ENCODE measurements at places on chromosomes 11 and 22.

DNA sequence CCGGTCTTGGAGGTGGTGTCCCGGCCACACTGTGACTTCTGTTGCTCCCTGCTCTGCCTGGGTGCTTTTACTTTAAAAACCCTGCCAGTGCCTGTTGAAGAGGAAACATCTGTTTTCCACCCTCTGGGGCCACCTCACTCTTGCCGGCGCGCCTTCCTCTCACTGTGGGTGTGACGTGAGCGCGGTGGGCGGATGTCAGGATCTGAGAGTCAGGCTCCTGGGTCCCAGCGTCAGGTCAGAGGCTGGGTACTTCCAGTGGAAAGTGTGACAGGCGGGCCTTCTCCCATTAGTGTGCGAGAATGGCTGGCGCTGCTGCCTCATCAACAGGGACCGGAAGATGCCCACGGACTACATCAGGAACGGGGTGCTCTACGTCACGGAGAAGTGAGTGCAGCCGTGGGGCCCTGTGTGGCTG is 54.2 kb downstream of the GRAMD4 start:
- DNase-seq: no peak

- no peak for DNase-seq
These were observed 169.4 kb upstream of the SYT13 start for GRCh38 chr11:45455536-45455935.

- no peak for DNase-seq
These were observed 14.7 kb downstream of the MGAT3 start for GRCh38 chr22:39471381-39472141.

DNA sequence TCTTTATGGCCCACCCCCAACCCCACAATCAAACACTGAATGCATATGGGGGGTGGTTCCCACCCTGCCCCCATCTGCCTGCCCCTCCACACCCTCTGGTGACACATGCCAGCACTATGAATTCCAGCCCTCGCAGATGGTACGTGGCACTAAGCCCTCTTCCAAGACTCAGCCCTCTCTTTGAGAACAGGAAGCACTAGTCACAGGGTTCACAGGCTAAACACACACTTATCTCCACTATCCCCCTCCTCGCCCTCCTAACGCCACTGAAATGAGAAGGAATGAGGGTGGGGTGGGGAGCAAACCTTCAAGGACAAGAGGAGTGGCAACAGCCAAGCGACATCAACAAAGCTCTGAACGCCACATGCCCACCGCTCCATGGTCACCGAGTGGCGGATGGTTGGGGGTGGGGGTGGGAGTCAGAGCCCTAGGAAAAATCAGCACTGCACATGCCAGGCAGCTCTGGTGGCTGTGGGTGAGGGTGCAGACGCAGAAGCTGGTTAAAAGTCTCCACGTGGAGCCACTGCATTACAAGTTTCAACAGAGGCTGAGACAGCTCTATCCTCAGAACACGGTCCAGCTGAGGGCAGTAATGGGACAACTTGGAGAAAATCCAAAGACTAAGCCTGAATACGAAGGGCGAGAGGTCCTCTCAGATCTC is 33.6 kb downstream of the TMEM184B start:
- peak; percentile 72 for DNase-seq

GRCh38 chr22:48736593-48737460 is 1090.8 kb downstream of the BRD1 start:
- no peak for DNase-seq

- DNase-seq: no peak
These were observed 3.7 kb downstream of the CST6 start for GRCh38 chr11:66015454-66015881.

GRCh38 chr22:19928207-19928606 is 13.4 kb upstream of the COMT start:
- no peak for DNase-seq

DNA sequence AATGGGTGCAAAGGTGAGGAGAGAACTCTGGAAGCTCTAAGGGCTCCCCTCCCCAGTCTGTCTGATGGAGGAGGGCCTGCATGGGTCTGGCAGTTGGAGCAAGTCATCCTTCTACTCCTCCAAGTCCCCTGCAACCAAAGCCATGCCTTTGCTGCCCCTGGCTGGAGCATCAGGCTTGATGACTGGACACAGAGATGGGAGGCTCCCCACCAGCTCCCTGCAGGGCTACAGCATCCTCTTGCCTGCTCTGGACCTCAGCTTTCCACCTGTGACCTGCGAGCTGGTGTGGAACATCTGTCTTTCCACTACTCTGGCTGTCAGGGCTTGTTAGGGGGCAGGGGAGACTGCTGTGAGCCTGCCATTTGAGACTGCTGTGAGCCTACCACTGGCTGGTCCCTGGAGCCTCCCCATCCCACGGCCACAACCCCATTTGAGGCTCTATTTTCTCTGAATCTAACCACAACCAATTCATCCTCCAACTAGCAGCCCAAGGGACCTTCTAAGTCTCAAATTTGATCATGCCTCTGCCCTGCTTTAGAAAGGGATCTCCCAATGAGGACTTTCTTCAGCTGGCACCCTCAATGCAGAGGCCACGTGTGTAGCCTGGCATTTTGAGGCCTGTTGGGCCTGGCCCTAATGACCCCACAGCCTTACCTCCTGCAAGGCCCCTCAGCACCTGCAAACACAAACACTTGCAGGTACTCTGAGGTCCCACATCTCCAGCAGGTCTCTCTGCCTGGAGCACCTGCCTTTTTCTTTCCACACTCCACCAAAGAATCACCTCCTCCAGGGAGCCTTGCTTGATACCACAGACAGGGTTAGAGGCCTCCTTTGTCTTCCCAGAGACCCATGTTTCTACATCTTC is 9.9 kb downstream of the P2RY6 start:
- DNase-seq: no peak

DNA sequence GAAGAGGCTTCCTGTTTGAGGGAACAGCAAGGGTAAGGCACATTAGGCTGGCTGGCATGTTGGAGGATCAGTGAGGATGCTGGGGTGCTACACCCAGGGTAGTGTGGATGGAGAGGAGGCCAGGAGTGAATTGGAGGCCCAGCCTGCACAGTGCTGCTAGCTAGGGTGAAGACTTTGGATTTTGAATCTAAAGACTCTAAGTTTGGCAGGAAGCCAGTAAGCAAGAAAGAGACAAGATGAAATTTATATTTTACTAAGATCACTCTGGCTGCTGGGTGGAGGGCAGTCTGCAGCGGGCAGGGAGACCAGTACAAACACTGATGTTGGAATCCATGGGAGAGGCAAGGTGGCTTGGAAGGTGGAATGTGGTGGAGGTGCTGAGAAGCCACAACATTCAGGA is 43.6 kb downstream of the TSPAN18 start:
- DNase-seq: no peak

DNA sequence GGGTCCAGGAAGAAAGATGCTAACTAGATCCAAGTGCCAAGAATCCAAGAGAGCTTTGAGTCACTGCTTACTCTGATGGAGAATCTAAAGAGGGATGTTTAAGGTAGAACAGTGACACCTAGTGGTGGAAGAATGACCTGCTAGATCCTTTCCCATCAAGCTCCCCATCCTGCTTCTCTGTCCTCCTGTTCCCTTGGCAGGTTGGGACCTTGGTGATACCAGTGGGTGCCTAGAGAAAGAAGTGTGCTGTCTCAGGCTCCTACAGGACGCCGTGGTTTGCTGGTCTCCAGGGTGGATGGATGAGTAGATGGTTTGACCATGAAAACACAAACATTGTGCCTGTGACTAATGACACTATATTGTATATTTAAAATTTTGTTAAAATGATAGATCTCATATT is 383.7 kb downstream of the TMEM135 start:
- peak; percentile 37 for DNase-seq

DNA sequence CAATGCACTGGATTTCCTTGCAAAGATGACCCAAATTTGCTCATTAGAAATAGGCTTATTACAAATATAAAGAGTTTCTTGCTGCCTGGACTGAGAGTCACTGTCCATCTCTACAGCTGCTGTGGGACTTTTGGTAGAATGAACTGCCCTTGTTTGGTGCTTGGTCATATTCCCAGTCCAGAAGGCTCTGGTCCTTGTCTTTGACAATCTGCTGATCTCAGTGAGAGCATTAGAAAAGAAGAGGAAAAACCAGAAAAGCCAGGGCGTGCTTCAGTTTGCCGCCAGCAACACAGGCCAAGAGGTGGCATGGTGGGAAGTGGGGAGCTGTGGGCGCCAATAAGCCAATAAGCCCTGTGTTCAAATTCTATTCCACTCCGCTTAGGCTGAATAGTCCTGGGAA is 48.2 kb upstream of the PARVA start:
- no peak for DNase-seq

DNA sequence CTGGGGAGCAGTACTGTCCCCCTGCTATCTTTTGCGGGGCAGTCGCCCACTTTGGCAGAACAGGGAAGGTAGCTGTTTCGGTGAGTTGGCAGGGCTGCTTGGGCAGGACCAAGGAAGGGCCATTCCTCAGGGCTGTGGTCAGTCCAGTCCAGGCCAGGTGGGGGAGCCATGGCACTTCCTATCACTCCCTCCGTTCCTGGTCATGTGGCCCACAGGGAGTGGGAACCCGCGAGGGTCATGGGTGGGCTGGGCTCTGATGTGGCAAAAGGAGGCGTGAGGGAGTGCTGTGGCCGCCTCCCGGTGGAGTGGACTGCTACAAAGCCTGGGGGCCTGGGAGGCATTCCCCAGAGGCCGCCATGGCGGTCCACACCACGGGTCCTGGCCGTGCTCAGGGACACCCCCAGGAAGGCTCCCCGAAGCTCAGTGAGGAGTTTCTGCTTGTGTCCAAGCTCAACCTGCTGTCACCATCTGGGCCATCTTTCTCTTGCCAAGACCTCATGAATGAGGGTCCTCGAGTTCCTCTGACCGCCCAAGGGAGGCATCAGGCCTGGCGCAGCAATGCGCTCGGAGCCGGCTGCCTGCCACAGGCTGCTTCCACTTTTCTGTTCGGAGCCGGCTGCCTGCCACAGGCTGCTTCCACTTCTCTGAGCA is 11.9 kb downstream of the CHID1 start:
- DNase-seq: no peak

DNA sequence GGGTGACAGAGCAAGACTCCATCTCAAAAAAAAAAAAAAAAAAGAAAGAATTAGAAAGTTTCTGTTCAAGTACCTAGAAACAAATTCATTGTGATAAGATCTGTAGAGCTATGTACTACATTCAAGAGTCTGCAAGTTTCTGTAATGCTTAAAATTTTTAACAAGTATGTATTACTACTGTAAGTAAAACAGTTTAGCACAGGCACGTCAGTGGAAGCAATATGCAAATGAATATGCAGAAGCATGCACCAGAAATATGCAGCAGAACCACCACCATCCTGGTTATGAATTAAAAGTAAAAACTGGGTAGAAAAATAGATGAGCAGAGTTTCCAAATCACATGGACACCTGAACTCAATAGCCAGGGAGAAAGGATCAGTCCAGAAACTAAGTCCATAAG is 19.3 kb downstream of the SBF2 start:
- no peak for DNase-seq

DNA sequence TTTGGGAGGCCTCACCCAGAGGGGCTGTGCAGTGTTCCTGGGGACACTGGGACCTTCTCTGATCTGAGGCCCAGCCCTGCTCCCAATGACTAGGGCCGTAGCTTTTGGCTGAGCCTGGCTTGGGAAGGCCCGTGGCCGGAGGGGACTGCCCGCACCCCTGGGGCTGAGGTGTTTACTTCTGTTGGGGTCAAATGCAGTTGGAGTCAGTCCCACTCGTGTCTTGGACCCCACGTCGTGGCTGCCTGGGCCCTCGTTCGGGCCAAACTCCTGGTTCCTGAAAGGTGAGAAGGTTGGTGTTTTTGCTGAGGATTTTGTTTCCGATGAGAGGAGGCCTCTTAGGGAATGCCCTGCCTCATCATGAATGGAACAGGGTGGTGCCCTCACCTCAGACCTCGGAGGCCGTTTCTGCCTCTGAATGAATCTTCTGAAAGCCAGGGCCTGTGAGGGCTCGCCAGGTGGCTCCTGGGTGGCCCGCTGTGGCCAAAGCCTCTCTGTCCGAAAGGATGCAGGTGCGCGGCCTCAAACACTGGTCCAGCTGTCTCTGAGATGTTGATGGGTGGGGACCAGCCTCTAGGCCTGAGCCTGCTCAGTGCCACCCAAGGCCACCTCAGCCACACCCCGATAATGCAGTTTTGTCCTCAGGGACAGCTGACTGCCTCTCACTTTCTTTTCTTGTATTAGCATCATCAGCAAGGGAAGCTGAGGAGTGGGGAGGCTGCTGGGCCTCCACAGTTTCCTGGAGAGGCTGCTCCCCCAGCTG is 40.3 kb upstream of the A4GALT start:
- no peak for DNase-seq

DNA sequence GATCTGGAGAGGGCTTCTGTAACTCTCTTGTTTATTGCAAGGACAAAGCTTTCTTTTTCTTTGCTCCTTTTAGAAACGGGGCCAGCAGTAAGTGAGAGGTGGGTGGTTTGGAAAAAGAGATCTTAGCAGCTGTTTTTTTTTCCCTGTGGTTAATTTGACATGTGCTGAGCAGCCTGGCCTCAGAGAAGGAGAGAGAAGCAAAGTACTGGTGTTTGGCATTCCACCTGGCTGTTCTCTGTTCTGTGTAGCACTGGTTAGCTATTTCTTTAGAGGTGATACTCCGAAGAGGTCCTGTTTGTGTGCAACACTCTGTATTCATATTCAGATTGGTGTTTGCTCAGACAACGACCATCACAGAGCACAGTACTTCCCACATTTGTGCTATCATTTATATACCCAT is 80.8 kb upstream of the SORL1-AS1 start:
- no peak for DNase-seq

DNA sequence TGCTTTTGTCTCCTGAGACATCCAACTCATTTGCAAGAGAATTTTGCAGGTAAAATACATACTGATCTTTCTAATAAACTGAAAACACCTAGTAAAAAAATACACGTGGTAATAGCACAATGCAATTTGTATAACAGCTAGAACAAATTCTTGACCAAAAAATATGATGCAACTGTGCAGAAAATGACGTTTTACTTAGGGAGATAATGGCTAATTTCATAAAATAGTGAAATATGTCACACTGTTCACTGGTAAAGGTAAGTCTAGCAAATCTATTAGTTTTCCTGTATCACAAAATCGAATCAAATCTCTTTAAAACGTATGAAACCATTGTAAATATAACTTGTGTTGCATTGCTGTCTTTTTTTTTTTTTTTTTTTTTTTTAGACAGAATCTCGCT is 130.0 kb downstream of the VPREB1 start:
- no peak for DNase-seq

DNA sequence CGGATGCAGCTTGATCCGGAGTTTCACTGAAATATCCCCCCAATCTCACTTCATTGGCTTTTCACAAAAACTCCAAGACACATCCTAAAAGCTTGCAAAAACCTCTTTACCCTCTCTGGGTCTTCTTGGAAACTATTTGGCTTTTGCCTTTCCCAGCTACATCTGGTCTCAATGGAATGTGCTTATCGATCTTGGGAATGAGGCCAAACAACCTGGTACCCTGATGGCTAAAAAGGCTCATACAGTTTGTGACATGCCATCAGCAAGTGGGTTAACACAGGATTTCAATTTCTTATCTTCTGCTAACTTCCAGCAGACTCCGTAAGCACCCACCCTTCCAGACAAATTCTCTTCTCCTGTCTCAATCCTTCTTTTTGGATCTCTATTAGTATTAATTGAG is 45.9 kb upstream of the TEAD1 start:
- no peak for DNase-seq

- DNase-seq: no peak
These were observed 58.8 kb downstream of the FZD4 start for GRCh38 chr11:86896441-86896841.

Measured in foreskin keratinocyte (primary cell).